ENCODE measurements at places on chromosomes 4 and X. TPM values are rescaled to one million over a fixed set of nuclear protein-coding genes. Genes with fewer than 3 reads are reported as not detected.

Gene CFAP99
- polyA plus RNA-seq = not detected

Gene BEX5
- not detected for polyA plus RNA-seq

GRCh38 chrX:115017455-115017854 lies at the start of gene IL13RA2:
IL13RA2 (minus strand) TSS chrX:115017616; CDS start chrX:115017269, 347 bp downstream.
- no peak within 1 kb of the TSS for H3K27ac ChIP-seq
- DNase-seq = no peak
- no peaks in the 10 kb centered on the region for H3K36me3 ChIP-seq
- no peaks in the 10 kb centered on the region for H3K27me3 ChIP-seq
- no peaks in the 10 kb centered on the region for H3K4me1 ChIP-seq

DNA sequence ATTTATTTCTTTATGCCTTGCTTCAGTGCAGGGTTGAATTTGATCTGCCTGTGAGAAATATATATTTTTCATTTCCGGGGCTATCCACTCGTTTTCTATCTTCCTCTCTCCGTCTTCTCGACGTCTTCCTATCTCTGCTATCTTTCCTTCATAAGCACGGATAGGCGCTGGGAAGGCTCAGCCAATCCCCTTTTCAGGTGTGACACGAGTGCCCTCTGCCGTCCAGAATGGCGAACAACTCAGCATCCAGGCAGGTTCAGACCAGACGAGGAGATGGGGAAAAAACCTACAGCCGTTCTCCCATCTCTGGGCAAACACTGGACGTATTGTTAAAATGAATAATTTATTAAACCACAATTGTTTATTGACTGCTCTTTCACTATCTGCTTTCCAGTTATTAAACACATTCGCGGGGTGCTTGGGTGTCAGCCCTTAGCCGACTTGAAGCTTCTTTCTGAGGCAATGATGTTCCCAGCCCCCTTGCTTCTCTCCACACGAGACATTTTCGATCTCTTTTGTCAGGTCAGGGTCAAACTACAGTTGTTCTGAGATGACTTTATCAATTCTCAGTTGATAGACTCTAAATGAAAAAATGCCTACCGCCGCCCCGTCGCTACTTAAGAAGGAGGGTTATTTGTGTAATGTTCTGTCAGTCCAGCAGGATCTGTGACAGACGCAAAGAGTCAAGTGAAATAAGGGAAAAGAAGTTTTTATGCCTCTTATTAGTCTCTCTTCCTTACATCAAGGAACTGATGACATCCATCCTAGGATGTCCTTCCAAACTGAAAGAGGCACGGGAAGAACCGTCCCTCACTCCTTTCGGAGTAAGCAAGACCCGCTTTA lies 96.3 kb upstream of the NOCT start:
- no peak overlapping the region for H3K27ac ChIP-seq
- DNase-seq = peak; percentile 82
- peaks cover 2% of the 10 kb centered on the region for H3K27me3 ChIP-seq
- no peak overlapping the region for H3K4me3 ChIP-seq

Gene SETD7
- polyA plus RNA-seq = 13.8 TPM

Gene STPG2
- polyA plus RNA-seq = not detected

Gene RPS6KA6
- 2.6 TPM for polyA plus RNA-seq

GRCh38 chr4:153651587-153651986 lies 32.5 kb upstream of the TLR2 start:
- no peak for DNase-seq
- peaks cover 12% of the 10 kb centered on the region for H3K27me3 ChIP-seq
- H3K4me1 ChIP-seq = no peaks in the 10 kb centered on the region
- H3K36me3 ChIP-seq = no peaks in the 10 kb centered on the region
- H3K4me3 ChIP-seq = no peak overlapping the region
- H3K27ac ChIP-seq = no peak overlapping the region

DNA sequence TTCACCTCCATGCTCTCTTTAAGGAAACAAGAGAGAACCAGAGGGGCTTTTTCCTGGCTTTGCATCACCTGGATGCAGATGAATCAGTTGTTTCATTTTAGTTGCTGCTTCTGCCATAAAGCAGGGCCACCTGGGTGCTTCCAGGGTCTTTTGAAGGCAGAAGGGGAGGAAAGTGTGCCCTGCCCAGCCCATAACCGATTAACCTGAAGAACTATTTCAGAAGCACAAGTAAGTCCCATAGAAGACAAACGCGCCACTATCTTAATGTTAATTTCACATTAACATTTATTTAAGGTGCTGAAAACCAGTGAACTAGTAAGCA lies 32.1 kb downstream of the IRF2 start:
- peaks cover 24% of the 10 kb centered on the region for H3K4me1 ChIP-seq
- DNase-seq = no peak
- no peak overlapping the region for H3K27ac ChIP-seq

GRCh38 chr4:185589067-185589836 lies 53.9 kb upstream of the PDLIM3 start:
- H3K36me3 ChIP-seq = no peaks in the 10 kb centered on the region
- no peak overlapping the region for H3K4me3 ChIP-seq
- no peaks in the 10 kb centered on the region for H3K4me1 ChIP-seq
- H3K27me3 ChIP-seq = peaks cover 14% of the 10 kb centered on the region
- no peak overlapping the region for H3K27ac ChIP-seq

DNA sequence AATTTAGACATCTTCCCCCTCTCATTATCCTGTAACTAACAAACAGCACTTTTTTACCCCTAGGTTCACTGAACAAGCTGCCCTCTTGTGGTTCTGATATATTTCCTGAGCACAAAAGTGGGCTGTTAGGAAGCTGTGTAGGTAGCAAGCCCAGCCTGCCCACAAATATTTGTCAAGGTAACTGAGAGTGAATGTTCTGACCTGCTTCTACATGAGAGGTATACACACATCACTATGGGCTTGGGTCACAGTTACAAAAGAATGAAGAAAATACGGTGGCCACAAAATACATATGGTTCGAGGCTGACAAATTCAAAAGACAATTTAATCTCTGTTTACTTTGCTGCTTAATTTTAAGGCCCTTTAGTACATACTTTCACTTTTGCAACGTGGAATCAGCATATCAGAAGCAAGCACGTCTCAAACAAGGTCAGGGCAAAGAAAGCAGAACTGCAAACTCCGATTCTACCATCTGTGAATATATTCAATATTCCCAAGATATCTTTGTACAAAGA lies 78.7 kb downstream of the RBM47 start:
- H3K36me3 ChIP-seq = no peaks in the 10 kb centered on the region
- H3K27me3 ChIP-seq = no peaks in the 10 kb centered on the region
- 0 out of 2 replicates have a peak, but pooled peaks cover 5% of the 10 kb centered on the region for H3K4me1 ChIP-seq
- no peak overlapping the region for H3K27ac ChIP-seq
- DNase-seq = peak; percentile 52
- peak overlapping the region; percentile 28 for H3K4me3 ChIP-seq

Gene ABCG2
- 0.27 TPM for polyA plus RNA-seq

DNA sequence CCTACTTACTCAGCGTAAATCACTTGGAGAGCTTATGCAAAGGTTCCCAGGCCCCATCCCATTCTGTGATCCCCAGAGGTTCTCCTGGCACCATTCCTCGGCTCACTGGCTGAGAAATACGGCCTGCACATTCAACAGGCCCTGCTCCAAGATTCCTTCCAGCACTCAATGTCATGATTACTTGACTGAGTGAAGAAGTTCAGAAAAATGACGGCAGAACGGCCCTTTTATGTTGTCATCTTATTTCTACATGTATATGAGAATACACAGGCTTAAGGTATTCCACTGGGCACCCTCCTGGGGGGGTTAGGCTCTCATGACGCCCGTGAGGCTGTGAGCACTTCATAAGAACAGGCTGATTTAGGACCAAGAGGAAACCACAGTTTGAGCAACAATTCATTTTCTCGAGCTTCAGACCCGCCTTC lies 190.6 kb downstream of the NSUN7 start:
- no peak overlapping the region for H3K27ac ChIP-seq
- no peak overlapping the region for H3K4me3 ChIP-seq
- H3K4me1 ChIP-seq = peaks cover 2% of the 10 kb centered on the region
- no peaks in the 10 kb centered on the region for H3K27me3 ChIP-seq
- H3K36me3 ChIP-seq = peaks cover 9% of the 10 kb centered on the region

- no peaks in the 10 kb centered on the region for H3K36me3 ChIP-seq
- peak; percentile 60 for DNase-seq
- H3K27me3 ChIP-seq = no peaks in the 10 kb centered on the region
- peaks cover 6% of the 10 kb centered on the region for H3K4me1 ChIP-seq
- H3K27ac ChIP-seq = no peak overlapping the region
These were observed 65.3 kb downstream of the EGF start for GRCh38 chr4:109977854-109978501.

Gene CEP44
- 3.5 TPM for polyA plus RNA-seq

Gene NHSL2
- 0.75 TPM for polyA plus RNA-seq

DNA sequence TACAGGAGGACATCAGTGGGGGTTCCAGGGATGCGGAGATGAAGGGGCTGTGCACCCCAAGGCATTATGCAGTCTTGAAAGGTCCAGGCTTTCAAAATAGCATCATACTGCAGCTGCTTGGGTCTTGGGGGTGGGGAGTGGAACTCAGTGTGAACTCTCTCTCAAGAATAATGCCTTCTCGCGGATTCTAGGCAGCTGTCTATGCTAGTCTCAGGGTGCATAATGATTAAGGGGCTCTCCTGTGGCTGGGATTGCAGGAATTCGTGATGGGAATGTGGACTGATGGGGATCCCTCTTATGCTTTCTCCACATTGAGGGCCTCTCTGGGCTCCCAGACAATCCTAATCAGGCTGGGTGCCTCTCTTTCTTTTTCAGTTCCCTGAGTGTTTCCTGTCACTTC lies 172.2 kb upstream of the ARHGAP24 start:
- H3K36me3 ChIP-seq = no peaks in the 10 kb centered on the region
- H3K4me3 ChIP-seq = no peak overlapping the region
- no peaks in the 10 kb centered on the region for H3K4me1 ChIP-seq
- no peaks in the 10 kb centered on the region for H3K27me3 ChIP-seq
- H3K27ac ChIP-seq = no peak overlapping the region
- no peak for DNase-seq

- no peak for DNase-seq
- no peaks in the 10 kb centered on the region for H3K27me3 ChIP-seq
- no peaks in the 10 kb centered on the region for H3K4me1 ChIP-seq
- no peak overlapping the region for H3K27ac ChIP-seq
- H3K36me3 ChIP-seq = no peaks in the 10 kb centered on the region
These were observed 605.0 kb upstream of the GRIA3 start for GRCh38 chrX:122579036-122579435.

DNA sequence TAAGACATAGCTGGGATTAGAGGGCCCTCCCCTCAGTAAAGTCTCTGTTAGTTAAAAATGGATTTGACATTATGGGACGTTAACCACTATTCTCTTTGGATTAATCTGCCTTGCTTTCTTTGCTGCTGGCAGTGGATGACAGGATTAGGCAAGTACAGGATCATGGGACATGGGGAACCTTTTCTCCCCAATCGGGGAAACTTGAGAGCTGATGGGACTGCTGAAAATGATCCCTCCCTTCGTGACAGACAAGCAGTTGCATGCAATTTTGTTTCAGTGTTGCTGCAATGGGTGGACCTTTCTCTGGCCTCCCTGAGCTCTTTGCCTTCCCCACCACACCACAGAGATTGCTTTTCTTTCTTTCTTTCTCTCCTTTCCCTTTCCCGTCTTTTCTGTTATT lies 120.2 kb upstream of the BANK1 start:
- no peak overlapping the region for H3K27ac ChIP-seq
- H3K36me3 ChIP-seq = no peaks in the 10 kb centered on the region
- no peaks in the 10 kb centered on the region for H3K27me3 ChIP-seq
- no peaks in the 10 kb centered on the region for H3K4me1 ChIP-seq
- no peak overlapping the region for H3K4me3 ChIP-seq

DNA sequence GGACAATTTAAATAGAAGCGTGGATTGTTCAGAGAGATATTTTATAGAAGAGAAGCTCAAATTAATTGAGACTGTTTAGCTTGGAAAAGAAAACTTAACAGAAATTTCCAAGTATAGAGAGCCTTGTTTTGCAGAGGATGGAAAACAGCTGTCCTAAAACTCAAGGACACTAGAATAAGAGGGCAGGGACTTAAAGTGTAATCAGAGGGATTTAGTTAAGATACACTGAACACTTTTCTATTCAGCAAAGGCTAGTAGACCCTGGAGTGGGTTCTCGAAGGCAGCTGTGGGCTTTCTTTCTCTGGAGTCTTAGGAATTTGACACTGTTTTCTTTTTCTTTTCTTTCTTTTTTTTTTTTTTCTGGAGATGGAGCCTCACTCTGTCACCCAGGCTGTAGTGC lies 92.7 kb upstream of the ARX start:
- H3K36me3 ChIP-seq = no peaks in the 10 kb centered on the region
- no peak overlapping the region for H3K4me3 ChIP-seq
- no peaks in the 10 kb centered on the region for H3K27me3 ChIP-seq
- DNase-seq = no peak
- H3K4me1 ChIP-seq = no peaks in the 10 kb centered on the region

DNA sequence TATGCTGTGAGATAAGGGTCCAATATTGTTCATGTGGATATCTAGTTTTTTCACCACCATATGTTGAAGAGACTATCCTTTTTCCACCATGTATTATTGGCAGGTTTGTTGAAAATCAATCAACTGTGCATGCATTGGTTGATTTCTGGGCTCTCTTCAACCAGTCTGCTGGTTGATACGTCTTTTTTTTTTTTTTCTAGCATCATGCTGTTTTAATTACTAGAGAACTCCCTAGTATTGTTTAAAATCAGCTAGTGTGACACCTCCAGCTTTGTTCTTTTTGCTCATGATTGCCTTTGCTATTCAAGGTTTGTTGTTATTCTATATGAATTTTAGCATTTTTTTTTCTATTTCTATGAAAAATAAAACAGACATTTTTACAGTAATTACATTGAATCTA lies 123.9 kb downstream of the SLC7A11 start:
- no peak for DNase-seq
- no peak overlapping the region for H3K4me3 ChIP-seq
- no peaks in the 10 kb centered on the region for H3K36me3 ChIP-seq
- H3K27me3 ChIP-seq = no peaks in the 10 kb centered on the region

GRCh38 chr4:110678517-110679227 lies 55.8 kb upstream of the PITX2 start:
- H3K27me3 ChIP-seq = no peaks in the 10 kb centered on the region
- H3K4me3 ChIP-seq = no peak overlapping the region
- no peak for DNase-seq
- no peaks in the 10 kb centered on the region for H3K4me1 ChIP-seq

GRCh38 chrX:80285131-80285773 lies 135.0 kb upstream of the TENT5D start:
- H3K27me3 ChIP-seq = no peaks in the 10 kb centered on the region
- DNase-seq = peak; percentile 1
- no peaks in the 10 kb centered on the region for H3K36me3 ChIP-seq
- H3K4me1 ChIP-seq = no peaks in the 10 kb centered on the region
- H3K4me3 ChIP-seq = no peak overlapping the region
- H3K27ac ChIP-seq = no peak overlapping the region

DNA sequence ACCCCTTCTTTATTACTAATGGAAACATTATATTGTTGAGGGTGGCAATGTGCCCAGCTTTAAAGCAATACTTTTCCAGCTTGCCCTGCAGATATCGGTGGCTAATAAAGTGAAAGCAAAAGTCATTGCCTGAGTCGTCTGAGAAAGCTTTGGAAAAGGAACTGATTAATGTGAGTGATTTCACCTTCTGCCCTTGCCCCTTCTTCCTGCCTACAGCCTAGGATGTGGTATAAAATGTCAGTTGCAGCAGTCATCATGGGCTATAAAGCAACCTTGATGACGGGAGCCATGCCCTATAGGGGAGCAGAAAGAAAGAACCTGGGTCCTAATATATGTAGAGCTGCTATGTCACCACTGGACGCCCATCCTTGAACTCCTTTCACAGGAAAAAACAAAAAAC lies 132.4 kb upstream of the USP9X start:
- DNase-seq = peak; percentile 18
- no peaks in the 10 kb centered on the region for H3K27me3 ChIP-seq
- no peak overlapping the region for H3K27ac ChIP-seq
- no peaks in the 10 kb centered on the region for H3K36me3 ChIP-seq
- H3K4me1 ChIP-seq = no peaks in the 10 kb centered on the region
- H3K4me3 ChIP-seq = peak overlapping the region; percentile 39

- H3K27ac ChIP-seq = no peak overlapping the region
- no peaks in the 10 kb centered on the region for H3K4me1 ChIP-seq
- no peak for DNase-seq
- H3K27me3 ChIP-seq = no peaks in the 10 kb centered on the region
- H3K36me3 ChIP-seq = no peaks in the 10 kb centered on the region
These were observed 633.5 kb upstream of the FAT1 start for GRCh38 chr4:187357045-187357643.
